Pancreas (tissue), 10 donors: ENCODE measurements at places on chromosomes 11 and 22. TPM values are rescaled to one million over a fixed set of nuclear protein-coding genes. Genes with fewer than 3 reads are reported as not detected.

The NLRP14 gene
- 0.06 TPM for total RNA-seq

DNA sequence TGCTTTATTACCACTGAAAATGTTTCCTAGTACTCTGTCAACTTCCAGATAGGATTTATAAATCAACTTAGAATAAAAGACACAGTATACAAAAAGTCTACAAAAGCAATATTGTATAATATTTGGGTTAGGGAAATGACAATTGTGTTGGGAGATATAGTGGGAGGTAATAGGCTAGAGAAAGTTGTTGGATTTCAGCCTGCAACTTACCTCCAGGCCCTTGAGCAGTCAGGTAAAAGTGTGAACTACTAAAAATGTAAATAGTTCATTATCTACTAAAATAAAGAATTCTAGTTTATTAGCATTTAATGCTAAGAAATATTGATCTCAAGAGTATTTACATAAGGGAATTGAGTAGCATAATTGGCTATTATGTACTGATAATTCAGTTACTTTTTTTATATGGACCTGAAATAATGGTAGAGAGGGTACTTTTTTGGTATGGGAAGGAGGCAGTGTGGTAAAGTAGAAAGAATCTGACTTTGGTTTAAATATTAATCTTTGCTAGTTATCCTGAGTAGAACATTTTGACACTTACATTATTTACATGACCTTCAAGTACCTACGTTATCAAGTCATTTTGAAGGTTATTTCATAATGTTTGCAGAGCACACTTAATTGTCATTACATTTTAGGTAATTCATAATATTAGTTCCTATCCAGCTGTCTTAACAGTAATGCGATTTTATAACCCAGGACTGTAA lies 55.0 kb downstream of the DYNC2H1 start:
- DNase-seq = no peak

The OR8I2 gene
- total RNA-seq = not detected

The PATL1 gene
- 6.9 TPM for total RNA-seq

GRCh38 chr22:28813772-28814518 lies 13.6 kb upstream of the XBP1 start:
- peak; percentile 89 for DNase-seq

DNA sequence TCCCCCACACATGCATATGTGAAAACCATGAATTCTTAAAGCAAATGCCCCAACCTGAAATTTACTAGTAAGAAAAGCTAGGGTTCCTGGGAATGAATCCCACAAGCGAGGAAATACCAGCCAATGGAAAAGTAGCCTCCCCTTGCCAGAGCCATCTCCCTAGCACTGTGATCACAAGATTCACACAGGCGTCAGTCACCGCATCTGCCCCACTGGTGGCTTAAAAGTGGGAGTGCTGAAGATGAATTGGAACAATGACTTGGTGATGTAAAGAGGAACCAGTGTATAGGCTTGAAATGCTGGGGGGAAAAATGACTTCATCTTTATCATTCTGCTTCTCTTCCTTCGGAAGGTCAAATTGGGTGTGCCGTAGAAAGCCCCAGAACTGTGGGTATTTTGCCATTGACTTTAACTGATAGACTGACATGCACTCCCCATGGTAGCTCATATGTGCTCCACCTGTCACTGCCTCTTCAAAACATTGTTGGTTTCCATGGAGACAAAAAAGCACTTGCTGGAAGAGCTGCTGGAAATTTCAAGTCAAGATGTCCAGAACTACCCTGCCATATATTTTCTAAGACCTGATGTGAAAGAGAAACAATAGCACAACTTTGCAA lies 19.2 kb upstream of the ASPHD2 start:
- no peak for DNase-seq

DNA sequence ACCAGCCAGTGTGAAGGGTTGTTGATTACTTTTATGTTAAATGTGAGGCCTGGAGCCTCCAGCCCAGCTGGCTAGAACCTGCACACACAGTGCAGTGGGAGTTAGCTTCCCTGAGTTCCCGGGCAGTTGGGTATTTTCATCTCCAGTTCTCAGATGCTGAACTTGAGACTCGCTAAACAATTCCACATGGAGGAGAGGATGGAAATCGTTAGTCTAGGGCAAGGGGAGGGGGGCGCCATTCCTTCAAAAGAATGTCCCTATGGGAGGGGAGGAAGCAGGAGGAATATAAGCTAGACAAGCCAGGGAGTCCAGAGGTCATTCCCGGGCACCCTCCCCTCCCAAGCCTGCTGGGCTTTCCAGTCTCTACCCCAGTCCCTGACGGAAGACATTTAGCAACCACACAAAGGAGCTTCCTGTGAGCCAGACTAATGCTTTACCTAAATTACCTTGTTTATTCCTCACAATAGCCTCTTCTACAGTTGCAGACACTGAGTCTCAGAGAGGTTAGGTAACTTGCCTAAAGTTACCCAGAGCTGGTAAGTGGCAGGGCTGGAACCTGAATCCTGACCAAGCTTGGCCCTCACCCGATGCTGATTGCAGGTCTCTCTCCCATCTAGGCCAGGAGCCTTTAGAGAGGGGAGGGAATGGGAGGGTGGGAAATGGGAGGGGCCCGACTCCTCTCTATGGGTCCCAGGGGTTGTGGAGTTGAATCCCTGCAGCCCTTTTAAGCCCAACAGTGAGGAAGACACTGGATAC lies 1.9 kb upstream of the TSKU start:
- DNase-seq = peak; percentile 16

DNA sequence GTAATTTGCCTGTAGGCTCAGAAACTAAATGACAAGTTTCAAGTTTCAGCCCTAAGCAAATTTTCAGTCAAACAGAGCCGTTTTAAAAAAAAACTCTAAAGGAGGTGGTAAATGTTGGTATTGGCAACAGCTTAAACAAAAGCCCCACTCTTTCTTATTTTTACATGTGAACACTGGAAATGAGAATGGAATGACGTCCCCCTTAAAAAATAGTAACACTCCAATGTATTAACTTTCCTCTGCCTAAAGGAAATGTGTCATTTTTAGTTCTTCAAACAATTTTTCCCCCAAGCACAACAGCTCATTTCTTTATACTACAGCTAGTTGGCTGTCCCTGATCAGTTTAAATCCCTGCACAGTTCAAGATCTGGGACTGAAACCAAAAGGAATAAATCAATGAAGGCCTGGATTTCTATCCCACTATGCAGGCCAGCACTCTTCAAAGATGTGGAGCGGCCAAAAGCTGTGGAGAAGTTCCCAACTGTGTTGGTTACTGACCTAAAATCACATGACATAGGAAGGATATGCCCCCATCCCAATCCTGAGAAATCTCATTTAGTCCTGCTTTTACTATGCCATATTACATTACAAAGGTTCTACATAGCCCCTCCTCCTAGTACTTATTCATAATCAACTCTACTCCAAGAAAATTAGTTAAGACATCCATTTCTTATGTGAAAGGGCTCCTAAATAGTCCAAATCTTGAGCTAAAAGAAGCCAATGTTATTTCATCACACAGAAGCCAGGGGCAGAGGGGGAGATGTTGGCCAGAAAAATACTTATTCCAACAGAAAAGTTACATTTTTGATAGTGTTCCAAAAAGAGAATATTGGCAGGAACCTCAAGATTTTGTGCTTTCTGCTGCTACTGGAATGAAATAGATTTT lies 95.9 kb downstream of the CADM1 start:
- no peak for DNase-seq

The CSF2RB gene
- total RNA-seq = 0.60 TPM

The KCNQ1OT1 gene
- 0.79 TPM for total RNA-seq

- no peak for DNase-seq
Measured at GRCh38 chr11:102272047-102272824, 45.0 kb upstream of the BIRC3 start.

DNA sequence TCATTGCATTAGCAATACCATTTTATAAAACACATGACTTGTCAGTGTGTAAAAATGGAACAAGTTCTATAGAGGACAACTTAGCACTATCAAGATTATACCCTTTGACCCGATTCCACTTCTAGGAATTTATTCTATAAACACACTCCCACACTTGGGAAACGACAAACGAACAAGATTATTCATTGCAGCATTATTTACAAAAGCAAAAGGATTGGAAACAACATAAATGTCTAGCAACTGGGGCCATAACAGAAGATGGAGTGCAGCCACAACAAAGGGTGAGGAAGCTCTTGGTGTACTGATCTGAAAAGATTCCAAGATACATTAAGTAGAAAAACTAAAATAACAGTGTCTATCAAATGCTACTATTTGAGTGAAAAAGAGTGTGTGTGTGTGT lies 2.3 kb upstream of the IRAG1 start:
- DNase-seq = no peak
